Type B pancreatic cell (in vitro differentiated cells): ENCODE measurements at places on chromosomes 12 and 14.

DNA sequence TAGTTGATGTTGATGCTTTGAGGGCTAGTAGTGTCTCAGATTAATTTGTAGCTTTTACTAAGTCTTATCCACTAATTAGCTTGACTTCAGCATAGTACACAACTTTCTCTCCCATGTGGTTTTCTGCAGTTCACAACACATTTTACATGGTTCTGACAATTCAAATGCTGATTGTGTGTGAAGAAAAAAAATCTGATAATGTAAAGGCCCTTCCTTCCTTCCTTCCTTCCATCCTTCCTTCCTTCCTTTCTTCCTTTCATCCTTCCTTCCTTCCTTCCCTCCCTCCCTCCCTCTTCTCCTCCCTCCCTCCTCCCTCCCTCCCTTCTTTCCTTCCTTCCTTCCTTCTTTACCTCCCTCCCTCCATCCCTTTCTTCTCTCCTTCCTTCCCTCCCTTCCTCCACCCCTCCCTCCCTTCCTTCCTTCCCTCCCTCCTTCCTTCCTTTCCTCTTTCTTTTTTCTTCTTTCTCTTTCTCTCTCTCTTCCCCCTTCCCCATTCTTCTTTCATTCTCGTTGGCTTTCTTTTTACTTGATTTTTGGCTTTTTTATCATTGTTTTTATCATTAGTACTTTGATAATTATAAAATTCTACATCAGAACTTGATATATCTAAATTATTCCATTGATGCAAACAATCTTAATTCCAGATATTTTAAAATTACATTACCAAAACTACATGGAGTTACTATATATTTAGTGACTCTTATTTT lies 1415.6 kb downstream of the LRFN5 start:
- DNase-seq = no peak

GRCh38 chr12:50309950-50310349 lies 26.6 kb upstream of the LIMA1 start:
- DNase-seq = no peak

GRCh38 chr12:45708363-45708762 lies 21.1 kb upstream of the ARID2 start:
- DNase-seq = no peak

- DNase-seq = no peak
Measured at GRCh38 chr12:968545-968944, 19.1 kb upstream of the RAD52 start.

DNA sequence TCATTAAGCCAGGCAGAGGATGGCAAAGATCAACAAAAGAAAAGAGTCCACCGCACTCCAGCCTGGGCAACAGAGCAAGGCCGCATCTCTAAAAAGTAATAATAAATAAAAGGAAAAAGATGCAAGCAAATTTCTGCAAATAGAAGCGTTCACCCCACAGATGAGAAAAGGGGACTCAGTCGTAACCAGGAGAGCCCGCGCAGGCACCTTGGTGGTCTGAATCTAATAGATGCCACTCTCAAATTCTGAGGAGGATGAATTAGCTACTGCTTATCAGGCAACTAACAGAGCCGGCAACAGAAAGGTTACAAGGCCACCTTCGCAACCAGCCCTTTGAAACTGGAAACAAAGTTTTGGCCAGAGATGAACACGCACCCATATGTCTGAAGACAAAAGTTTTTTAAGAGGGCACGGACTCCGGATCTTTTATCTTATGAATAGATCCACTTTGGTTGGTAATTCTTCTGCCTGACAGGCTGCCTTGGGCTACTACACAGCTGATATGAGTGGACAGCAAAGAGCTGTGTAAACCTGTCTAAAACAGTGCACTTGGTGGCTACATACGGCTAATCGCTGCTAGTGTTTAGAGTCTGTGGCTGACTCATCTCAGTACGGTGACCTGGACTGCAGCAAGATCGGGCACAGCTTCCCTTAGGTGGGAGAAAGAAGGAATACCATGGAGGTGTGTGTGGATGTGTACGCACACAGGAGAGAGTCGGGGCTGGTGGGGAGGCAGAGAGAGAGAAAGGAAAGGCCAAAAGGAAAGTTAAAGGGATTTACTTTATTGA lies 32.9 kb upstream of the TTC7B start:
- DNase-seq = no peak

GRCh38 chr12:131991816-131992430 lies 42.2 kb downstream of the EP400 start:
- no peak for DNase-seq

GRCh38 chr14:67436006-67436866 lies 24.3 kb upstream of the PLEK2 start:
- no peak for DNase-seq

GRCh38 chr12:28413460-28414109 lies 223.3 kb downstream of the CCDC91 start:
- DNase-seq = no peak

- DNase-seq = no peak
Measured at GRCh38 chr14:76235628-76236027, 83.9 kb downstream of the GPATCH2L start.
